CD4-positive, alpha-beta T cell treated with Interleukin-17A for 1 hour (primary cell): ENCODE measurements at places on chromosomes 5 and 9.
A peak's percentile ranks its signal among the peaks of the same experiment; 100 is the strongest.

DNA sequence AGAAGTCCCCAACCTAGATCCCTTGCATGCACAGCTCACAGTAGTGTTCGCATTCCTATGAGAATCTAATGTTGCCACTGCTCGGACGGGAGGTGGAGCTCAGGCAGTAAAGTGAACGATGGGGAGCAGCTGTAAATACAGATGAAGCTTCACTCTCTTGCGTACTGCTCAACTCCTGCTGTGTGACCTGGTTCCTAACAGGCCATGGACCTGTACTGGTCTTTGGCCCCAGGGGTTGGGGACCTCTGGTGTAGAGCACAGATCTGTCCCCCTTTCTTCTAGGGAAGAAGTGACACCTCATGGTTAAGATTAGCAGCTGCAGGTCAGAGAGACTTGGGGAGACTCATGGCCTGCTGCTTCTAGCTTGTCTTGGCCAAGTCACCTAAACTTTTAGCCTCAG lies 7.1 kb downstream of the ARHGEF28 start:
- no peak for DNase-seq

- no peak for DNase-seq
Measured at GRCh38 chr5:40495237-40495635, 184.5 kb upstream of the PTGER4 start.

DNA sequence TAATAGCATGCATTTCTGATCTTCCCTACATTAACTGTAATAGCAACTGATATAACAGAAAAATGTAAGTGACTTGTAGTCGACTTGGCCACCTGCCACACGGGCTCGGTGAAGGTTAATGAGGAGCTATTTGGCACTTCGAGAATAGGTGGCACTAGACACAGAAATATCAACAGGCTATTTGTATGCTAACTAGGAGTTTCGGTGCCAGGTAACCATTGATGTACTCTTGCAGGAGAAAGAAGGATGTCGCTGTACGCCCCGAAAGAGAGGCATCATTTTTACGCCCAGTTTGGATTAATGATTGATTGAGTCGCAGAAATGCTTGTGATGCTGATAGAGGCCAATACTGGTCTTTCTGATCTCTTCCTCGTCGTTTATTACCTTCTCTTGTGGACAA lies 516 bp upstream of the DMRT2 start:
- DNase-seq: no peak

- no peak for DNase-seq
Measured at GRCh38 chr9:73093740-73094379, 57.8 kb upstream of the ANXA1 start.

DNA sequence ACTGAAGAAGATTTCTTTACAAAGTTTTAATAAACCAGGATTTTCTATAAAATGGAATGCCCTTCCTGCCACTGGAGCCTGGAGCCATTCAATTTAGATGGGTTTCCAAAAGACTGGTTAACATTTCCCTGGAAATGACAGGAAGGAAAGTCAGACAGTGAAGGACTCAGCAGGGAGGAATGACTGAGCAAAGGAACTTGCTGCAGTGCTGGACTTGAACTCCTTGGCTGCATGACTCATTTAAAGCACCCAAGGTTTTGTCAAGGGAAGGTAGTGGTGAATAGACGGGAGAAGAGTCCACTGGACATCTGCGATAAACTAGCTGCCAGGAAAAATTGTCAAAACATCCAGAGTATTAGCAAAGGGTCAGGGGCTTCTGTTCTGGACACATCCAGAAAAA lies 163.8 kb upstream of the SLC28A3 start:
- no peak for DNase-seq

GRCh38 chr5:103607346-103607745 lies 44.8 kb upstream of the NUDT12 start:
- no peak for DNase-seq

- DNase-seq: no peak
Measured at GRCh38 chr5:62729675-62730074, 151.1 kb downstream of the LRRC70 start.

DNA sequence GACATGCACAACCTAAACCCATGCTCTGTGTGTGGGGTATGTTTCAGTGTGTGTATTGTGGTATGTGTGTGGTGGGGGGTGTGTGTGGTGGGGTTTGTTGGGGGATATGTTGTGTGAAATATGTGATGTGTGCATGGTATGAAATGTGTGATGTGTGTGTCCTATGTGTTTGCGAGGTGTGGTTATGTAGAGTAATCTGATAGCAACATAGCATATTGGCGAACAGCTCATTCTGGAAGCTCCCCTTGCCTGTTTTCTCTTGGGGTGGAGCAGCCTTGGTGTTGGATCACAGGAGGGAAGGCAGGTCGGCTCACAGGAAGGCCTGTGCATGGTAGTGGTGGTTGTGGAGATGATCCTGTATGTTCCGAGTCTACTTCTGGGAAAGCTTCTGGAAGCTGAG lies 35.4 kb upstream of the PHF2 start:
- no peak for DNase-seq

- peak; percentile 32 for DNase-seq
Measured at GRCh38 chr5:135324897-135325650, 74.0 kb downstream of the MACROH2A1 start.

- no peak for DNase-seq
Measured at GRCh38 chr9:132811985-132812384, 66.1 kb downstream of the AK8 start.

- no peak for DNase-seq
Measured at GRCh38 chr5:96315431-96315830, 117.6 kb downstream of the PCSK1 start.

- no peak for DNase-seq
Measured at GRCh38 chr5:10702040-10702629, 58.9 kb downstream of the DAP start.

- no peak for DNase-seq
Measured at GRCh38 chr9:89519366-89519805, 21.5 kb upstream of the SEMA4D start.

DNA sequence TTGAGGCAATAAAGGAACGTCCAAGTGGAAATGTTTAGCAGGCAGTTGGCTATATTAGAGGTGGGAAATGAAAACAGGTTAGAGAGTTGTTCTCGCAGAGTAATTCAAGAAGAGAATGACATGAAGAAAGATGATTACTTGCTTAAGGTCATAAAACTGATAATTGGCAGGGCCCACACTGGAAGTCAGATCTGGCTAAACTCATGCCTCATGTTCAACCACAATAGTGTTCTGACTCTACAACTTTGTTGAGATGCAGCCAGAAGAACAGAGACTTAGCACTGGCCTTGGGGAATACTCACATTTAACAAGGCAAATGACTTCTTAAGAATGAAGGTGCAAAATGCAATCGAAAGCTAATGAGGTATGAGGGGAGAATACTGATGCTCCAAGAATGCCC lies 27.2 kb upstream of the TNFSF8 start:
- DNase-seq: no peak

GRCh38 chr9:23779220-23779619 lies 46.8 kb downstream of the ELAVL2 start:
- DNase-seq: no peak

DNA sequence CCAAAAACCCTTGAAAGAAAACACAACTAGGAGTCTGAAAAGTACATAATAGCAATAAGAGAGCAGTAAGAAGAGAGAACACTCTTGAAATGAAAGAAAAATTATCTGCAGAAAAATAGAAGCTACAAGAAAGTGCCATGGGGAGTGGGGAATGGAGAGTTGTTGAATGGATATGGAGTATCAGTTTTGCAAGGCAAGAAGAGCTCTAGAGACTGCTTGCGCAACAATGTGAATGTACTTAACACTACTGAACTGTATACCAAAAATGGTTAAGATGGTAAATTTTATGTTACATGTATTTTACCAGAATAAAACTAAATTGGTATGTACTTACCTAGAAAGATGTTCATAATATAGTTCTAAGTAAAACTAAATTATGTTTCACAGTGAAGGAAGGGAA lies 54.8 kb upstream of the RASGRF2 start:
- DNase-seq: no peak

DNA sequence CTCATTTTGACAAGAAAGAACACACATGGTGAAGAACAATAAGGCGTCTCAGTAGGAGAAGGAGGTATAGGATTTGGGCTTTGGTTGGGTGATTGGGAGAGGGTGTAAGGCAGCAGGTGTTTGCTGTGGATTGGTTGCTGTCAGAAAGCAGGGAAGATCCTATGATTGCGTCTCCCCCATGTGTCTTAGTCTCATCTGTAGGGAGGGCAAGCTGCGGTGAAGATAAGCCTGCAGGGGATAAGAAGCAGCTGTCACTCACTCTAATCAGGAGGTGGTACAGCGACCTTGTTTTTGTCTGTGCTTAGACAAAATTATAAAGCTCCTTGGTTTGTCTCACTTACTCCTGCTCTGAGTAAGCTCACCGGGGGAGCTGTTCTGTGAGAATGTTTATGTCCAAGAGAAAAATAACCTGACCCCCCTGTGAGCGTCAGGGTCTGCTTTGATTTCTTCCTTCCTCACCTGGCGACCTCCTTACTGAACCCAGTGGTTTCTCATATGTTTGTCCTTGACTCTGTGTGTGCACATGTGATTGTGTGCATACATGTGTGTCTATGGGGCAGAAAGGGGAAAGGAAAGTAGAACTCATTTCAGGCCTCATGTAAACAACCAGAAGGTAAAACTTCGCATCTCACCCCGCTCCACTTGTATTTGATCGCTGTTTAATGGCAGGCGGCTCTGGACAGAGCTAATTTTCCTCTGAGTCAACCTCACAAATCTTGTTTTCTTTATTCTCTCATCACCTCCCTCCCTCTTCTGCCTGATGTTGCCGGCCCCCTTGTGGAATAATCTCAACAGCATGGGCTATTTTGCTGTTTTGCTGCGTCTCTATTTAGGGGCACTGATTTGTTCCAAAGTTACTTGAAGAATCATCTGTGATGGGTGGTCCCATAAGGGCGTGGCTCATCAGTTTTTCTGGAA lies 105.6 kb downstream of the TENT4A start:
- no peak for DNase-seq

DNA sequence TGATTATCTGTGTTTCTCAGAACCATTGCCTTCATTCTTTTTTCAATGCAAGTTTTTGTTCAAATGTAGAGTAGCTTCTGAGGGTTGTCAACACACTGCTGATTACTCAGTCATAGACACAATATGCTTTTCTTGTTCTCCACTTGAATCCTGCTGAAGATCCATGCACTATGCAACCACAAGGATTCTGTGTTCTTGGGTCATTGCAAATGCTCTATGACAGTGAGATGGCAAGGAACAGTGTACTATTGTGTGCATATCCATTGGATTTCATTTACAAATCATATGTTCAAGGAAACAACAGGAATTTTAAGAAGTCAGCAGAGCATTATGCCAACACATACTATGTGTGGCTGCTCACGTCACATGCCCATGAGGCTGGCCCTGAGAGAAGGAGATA lies 1590.2 kb downstream of the EFNA5 start:
- DNase-seq: no peak

DNA sequence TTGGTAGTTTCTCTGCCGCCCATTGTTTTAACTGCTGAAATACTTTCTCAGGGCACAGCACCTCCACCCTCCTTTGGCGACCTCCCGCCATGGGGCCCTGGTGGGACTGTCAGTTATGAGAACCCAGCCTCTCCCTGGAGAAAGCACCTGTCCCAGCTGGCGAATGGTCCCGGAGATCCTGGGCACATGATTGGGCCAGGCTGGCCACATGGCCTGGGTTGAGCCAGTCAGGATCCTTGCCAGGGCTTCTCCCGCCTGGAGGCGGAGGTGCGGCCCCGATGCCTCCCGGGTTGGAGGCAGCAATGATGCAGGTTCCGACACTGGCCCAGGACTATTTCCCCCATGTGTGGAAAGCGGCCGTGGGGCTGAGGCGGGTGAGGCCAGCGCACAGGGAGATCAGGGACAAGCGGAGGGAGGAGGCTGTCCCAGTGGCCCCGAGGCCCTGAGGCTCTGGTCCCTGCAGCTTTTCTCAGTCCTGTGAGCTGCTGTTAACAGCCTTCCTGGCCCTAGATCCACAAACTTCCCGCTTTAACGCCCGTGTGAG lies 13.6 kb downstream of the UNC5A start:
- DNase-seq: no peak

DNA sequence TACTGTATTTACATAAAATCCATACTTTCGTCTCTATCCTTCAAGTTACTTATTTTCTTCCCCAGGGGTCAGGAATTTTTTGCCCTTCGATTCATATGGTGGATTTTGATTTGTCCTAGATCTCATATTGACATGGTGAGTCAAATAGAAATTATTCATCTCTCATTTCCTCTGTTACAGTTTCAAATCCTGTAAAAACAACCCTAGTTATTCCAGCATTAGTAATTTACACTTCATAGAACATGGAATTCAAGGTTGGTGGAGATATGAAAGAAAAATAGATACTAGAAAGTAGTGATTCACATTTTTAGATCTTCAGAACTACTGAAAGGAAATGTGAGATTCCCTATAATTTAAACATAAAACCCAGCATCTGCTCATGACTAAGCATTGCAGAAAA lies 1331.0 kb upstream of the CDH9 start:
- no peak for DNase-seq

DNA sequence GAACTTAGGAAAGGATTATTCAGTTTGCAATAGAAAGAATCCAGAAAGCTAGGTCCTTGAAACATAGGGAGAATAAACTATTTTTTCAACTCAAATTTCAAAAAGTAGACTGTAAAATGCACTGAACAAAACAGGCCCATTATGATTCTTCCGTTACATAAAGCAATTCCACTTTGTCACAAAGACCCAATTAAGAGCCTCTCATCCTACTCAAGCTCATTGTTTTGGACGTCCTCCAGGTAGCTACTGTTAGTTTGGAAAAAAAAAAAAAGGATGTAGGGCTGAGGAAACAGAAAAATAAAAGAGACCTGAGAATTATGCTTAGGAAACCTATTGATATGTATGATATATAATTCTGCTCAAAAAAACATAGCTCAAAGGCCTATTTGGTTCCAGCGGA lies 74.0 kb downstream of the DIRAS2 start:
- no peak for DNase-seq

- DNase-seq: no peak
Measured at GRCh38 chr5:148454576-148454975, 70.8 kb downstream of the FBXO38 start.

GRCh38 chr5:103605277-103605676 lies 42.7 kb upstream of the NUDT12 start:
- DNase-seq: no peak

- no peak for DNase-seq
Measured at GRCh38 chr9:135891027-135891631, 16.2 kb downstream of the CAMSAP1 start.
